Peyer's patch (tissue), 4 donors: ENCODE measurements at places on chromosomes 7 and 10.

DNA sequence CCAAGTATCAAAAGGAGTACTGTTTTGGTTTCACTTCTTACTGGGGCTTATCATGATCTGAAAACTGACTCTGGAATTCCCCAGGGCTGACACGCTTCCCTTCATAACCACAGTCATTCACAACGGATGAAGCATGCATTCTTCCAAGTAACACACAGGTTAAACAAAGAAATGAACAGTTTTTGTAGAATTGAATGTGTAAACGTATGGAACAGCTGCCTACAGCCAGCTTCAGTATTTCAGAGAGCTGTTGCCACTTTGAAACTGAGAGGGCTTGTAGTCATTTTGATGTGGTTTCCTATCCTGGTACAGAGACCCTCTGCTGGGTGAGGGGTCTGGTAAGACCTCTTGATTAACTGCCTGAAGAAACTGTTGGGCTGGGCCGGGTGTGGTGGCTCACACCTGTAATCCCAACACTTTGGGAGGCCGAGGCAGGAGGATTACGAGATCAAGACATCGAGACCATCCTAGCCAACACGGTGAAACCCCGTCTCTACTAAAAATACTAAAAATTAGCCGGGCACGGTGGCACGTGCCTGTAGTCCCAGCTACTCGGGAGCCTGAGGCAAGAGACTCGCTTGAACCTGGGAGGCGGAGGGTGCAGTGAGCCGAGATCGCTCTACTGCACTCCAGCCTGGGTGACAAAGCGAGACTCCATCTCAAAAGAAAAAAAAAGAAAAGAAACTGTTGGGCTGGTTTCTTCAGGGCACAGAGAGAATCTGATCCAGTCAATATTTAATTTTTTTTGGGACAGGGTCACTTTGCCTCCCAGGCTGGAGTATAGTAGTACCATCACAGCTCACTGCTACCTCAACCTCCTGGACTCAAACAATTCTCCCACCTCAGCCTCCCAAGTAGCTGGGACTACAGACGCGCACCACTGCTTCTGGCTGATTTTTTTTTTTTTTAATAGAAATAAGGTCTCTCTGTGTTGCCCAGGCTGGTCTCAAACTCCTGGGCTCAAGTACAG is 4.7 kb downstream of the NFE2L3 start:
- no peak for DNase-seq

DNA sequence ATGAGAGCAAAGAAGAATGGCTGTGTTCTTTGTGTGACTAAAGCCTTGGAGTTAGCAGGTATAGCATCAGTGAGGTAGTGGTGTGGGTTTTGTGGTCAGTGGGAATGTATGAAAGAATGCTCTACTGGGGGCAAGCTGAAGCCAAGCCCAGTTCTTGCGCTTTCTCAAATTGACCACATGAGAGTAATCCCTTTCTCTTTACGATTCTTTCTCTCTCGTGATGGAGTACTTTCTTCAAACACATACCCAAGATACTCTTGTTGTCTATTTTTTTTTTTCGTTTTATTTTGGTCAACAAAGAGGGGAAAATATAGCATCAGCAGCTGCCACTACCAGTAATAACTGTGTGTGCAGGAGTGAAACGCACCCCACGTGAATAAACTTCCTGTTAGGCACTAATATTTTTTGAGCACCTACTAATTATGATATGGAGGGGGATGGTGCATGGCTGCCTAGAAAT is 8.4 kb upstream of the PANK1 start:
- DNase-seq: no peak

DNA sequence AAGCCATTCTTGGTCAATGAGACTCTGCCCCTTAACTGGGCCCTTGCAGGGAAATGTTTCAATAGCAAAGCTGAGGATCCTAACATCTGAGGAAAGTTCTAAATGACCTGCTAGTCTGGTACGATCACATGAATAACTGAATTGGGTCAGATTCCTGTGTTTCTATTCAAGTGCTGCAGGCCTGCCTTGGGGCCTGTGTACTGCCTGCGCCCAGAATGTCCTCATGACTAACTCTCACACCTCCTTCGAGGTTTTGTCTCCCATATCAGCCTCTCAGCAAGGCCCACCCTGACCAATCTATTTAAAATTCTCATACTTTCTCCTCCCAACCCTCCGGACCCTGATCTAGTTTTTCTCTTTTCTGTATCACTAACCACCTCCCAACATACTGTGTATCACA is 4.4 kb downstream of the JAZF1 start:
- DNase-seq: no peak

DNA sequence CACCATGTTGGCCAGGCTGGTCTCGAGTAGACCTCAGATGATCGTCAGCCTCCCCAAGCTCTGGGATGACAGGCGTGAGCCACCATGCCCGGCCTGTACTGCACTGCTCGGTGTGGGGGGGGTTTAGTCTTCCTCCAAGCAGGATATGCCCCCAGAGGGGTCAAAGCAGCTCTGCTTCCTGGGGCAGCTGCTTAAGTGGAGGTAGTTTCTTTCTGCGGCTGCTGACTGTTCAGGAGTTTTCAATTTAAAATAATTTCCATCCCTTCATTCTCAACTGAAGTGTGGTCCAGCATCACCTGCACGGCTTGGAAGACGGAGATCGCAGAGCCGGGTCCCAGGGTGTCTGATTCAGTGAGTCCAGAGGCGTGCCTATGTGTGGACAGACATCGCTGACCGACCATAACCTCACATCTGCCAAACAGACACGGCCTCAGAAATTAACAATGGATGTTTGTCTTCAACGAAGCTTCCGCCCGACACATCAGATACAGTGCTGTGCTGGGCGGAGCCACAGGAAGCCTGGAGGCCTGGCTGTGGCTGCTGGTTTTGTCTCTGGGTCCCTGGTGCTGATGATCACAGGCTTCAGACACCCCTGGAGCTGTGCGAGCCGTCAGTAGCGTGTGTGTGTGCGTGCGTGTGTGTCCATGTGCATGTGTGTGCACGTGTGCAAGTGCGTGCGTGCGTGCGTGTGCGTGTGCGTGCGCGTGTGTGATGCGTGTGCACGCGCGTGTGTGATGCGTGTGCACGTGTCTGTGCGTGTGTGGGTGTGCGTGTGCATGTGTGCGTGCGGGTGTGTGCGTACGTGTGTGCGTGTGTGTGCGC is 226.5 kb upstream of the PITRM1 start:
- no peak for DNase-seq

DNA sequence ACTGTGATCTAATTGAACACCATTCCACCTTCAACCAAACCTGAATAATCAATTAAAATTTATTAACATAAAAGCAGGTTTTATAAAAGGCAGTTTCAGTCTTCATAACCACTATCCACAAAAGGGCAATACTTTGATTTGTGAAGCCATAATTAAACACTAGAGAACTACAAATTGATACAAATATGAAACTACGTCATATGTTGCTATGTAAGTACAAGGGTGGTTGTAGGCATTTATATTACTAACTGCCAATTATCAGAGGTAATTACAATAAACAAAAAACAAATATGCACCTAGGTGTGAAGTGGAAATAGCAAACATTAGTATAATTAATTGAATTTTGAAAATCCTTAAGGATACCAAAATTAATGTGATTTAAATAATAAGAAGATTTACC is 368.5 kb upstream of the PCDH15 start:
- DNase-seq: no peak

DNA sequence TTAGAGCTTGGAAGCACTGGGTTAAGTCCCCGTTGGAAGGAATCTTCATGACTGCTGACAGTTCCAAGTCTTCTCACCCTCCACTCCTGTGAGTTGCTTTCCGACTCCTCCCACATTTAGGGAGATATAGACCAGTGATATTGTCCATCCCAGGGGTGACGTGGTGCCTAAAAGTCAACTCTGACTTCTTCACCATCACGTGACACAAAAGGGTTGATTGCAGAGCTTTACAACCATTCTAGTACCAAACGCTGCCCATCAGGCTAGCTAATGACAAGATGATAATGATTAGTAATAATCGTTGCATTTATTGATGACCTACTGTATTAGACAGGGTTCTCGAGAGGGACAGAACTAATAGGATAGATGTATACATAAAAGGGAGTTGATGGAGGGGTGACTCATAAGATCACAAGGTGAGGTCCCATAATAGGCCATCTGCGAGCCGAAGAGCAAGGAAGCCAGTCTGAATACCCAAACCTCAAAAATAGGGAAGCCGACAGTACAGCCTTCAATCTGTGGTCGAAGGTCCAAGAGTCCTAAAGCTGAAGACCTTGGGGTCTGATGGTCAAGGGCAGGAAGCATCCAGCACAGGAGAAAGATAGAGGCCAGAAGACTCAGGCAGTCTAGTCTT is 85.3 kb upstream of the CARD11 start:
- DNase-seq: no peak

- DNase-seq: no peak
Observed at GRCh38 chr7:119685906-119686305, 587.1 kb upstream of the KCND2 start.

DNA sequence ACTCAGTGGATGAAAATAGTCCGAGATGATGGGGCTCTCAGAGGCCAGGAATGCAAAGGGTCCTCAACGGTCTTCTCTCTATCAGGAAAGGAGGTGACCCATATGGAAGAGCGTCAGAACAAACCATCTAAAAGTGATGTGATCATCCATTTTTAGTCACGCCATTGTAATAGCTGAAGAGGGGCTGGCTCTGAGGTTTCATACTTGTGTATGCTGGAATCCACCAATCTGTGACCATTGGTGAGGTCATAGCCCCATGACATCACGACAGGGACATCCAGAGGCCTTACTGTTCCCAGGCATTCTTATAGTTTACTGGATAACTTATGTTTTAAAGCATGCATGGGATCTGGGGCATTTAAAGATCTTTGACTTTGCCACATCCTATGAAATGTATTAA is 83.6 kb downstream of the C10orf90 start:
- no peak for DNase-seq

DNA sequence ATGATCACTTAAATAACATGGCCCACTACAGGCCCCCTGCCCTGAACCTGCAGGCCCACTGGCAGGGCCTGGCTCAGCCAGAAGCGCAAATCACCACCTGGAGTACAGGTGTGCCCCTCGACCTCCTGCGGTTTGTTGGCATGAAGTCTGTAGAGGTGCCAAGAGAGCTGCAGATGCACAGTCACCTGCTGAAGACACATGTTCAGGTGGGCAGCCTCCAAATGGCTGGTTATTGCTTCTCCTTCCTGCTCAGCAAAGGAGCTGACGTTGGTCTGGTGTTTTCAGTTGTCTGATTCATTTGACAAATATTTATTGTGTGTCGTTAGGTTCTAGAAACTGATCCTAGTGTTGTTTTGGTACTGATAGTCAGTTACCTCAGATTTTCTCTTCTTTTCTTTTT is 29.0 kb downstream of the DHTKD1 start:
- no peak for DNase-seq

GRCh38 chr7:37675749-37676148 is 7.8 kb upstream of the GPR141 start:
- no peak for DNase-seq

DNA sequence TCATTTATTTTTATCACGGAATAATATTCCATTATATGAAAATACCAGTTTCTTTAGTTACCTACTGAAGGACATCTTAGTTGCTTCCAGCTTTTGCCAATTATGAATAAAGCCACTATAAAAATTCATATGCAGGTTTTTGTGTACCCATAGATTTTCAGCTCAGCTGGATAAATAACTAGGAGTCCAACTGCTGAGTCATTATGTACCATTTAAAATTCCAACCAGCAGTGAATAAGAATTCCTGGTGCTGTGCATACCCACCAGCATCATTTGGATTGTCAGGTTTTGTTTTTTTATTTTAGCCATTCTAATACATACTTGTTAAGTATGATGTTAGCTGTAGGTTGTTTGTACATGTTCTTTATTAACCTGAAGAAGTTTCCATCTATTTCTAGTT is 14.5 kb downstream of the FAM24B start:
- DNase-seq: no peak

GRCh38 chr7:133431134-133431724 is 178.4 kb downstream of the EXOC4 start:
- no peak for DNase-seq

GRCh38 chr10:118521415-118522117 is 73.9 kb downstream of the PRLHR start:
- DNase-seq: no peak

GRCh38 chr7:7156663-7157062 is 25.7 kb upstream of the C1GALT1 start:
- no peak for DNase-seq

GRCh38 chr10:63504145-63504881 is 16.9 kb upstream of the REEP3 start:
- DNase-seq: no peak

DNA sequence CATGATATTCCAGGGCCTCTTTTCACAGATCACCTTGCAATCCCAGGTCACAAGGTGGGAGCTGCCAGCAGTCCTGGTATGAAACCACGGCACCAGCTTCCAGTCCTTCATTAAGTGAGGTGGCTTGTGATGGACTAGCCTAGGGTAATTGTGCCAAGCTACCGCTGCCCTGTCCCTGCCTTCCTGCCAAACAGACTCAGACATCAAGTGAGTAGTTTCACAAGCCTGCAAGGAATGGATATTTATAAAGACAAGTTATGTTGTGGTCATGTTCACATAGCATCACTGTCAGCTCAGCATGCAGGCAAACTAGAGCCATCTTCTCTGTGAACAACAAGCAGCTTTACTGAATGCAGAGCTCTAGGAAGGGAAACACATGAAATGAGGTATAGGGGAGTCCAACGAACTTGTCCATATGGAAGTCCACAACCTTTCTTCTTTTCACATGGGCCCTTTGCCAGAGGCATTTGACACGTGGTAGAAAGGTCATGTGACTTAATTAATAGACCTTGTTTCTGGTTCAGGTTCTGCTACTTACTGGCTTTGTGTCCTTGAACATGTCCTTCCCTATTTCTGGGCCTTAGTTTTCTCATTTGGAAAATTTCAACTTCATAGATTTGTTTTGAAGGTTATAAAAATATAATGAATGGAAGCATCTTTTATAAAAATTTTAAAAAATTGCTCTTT is 1061.2 kb downstream of the KCNMA1 start:
- DNase-seq: no peak

- peak; percentile 25 for DNase-seq
Observed at GRCh38 chr7:129499999-129500398, 2.3 kb upstream of the SMKR1 start.

GRCh38 chr10:10164848-10165247 is 852.8 kb upstream of the CELF2 start:
- DNase-seq: no peak

DNA sequence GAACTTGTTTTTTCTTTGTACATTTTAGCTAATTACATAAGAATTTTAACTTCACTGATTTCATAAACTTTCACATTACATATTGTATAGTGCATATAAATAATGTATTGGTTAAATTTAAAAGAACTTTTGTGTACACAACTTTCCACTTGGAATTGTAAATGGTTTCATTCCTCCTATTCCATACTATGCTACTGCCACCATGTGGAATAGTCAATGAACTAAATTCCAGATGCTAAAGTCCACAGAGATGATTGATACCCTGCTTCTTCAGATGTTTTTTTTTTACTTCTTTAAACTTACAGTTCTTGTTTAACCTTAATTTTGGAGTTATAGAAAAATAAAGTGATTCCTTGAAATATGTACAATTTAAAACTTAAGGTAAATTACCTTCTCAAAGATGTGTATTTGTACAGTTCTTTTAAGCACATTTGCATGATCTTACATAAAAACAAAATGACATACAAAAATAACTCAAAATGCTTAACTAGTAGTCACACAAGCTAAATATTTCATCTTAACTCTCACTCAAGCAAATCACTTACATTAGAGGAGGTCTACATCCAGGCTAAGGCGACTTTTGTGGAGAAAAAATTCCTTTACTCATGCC is 247.6 kb upstream of the HGF start:
- DNase-seq: no peak
